ENCODE measurements at places on chromosomes 12 and 14.

DNA sequence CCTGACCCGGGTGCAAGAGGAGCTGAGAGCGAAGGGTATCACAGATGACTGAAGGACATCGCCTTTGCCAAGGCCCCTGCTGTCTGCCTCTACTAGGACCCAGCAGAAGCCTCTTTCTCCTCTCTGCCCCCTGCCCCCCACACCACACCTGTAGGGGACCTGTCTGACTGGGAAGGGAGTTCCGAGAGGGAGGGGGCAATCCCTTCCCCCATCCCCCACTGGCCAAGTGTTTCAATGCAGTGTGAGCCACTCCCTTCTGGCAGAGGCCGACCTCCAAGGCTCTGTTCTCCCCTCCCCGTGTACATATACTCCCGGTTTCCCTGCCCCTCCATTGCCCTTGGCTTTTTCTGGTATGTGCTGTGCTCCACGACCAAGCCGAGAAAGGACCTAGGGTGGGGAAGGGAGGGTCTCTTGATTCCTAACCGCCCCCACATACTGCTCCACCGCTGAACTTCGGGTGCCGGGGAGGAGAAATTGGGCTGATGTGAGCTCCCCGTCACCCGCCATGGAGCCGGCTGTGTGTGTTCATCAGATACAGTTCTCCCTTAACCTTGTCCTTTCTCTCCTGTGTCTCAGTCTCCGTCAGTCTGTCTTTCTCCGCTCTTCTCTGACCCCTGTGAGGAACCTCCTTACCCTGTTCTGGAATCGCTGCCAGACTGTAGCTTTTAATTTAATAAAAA lies 2.0 kb upstream of the ARHGEF25 start:
- H3K4me3 ChIP-seq = peak overlapping the region; percentile 88
- DNase-seq = no peak
- peaks cover 9% of the 10 kb centered on the region for H3K36me3 ChIP-seq
- H3K4me1 ChIP-seq = peaks cover 46% of the 10 kb centered on the region

DNA sequence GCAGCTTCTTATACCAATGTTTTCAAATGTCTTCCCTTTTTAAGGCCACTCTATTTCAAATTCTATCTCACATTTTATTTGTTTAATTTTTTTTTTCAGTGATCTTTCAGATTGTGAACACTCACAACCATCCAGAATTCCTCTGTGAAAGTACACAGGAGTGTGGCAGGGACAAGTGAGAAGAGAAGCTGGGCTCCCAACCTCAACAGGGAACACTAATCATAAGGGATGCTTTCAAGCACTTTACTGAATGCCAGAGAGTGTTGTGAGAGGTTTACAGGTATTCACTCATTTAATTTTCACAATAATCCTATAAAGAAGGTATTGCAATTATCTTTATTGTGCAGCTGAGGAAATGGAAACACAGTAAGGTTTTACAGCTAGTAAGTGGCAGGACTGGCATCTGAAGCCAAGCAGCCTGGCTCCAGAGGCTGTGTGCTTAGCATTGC lies 60.1 kb upstream of the PYGL start:
- H3K4me3 ChIP-seq = no peak overlapping the region
- H3K27ac ChIP-seq = peak overlapping the region; percentile 79
- DNase-seq = no peak
- no peaks in the 10 kb centered on the region for H3K27me3 ChIP-seq

DNA sequence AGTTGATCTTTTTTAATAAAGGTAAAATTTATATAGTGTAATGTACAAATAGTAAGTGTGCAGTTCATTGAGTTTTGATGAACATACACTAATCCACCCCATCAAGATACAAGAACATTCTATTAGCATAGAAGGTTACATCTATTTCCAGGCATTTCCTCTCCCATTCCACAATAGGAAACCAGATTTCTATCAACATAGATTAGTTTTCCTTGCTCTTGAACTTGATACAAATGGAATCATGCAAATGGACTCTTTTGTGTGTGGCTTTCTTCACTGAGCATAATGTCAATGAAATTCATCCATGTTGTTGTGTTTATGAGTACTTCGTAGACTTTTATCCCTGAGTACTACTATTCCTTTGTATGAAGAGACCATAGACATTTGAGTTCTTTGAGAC lies 10.8 kb downstream of the STYX start:
- no peak overlapping the region for H3K4me3 ChIP-seq
- H3K27me3 ChIP-seq = no peaks in the 10 kb centered on the region
- DNase-seq = no peak

DNA sequence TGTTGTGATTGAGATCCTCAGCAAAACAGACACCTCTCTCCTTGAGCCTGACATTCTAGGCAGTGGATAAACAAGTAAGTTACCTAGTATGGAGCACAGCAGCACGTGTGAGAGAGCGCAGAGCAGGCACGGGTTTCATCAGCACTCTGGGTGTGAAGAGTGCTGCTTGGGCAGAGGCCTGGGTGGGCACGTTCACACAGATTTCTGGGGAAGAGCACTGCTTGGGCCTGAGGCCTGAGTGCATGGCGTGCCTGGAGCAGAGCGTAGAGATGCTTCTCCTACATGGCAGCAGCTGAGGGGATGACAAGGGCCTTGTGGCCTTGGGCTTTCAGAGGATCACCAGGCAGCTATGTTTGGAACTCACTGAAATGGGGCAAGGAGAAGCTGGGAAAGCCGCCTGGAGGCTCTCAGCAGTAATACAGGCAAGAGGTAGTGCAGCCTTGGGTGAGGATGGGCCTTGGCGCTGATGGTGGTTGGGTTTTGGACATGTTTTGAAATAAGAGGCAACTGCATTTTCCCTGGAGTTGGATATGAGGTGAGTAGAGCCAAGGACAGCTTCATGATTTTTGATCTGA lies 17.6 kb downstream of the CKB start:
- DNase-seq = no peak
- H3K36me3 ChIP-seq = peaks cover 23% of the 10 kb centered on the region
- no peak overlapping the region for H3K4me3 ChIP-seq
- no peaks in the 10 kb centered on the region for H3K27me3 ChIP-seq
- peak overlapping the region; percentile 13 for H3K27ac ChIP-seq

- no peaks in the 10 kb centered on the region for H3K27me3 ChIP-seq
- no peak for DNase-seq
- H3K4me3 ChIP-seq = no peak overlapping the region
- H3K36me3 ChIP-seq = no peaks in the 10 kb centered on the region
- peaks cover 5% of the 10 kb centered on the region for H3K4me1 ChIP-seq
These were observed 95.7 kb downstream of the PDE3A start for GRCh38 chr12:20463913-20464524.

- H3K27ac ChIP-seq = no peak overlapping the region
- no peak for DNase-seq
- no peak overlapping the region for H3K4me3 ChIP-seq
These were observed 465.5 kb upstream of the ATP2B1 start for GRCh38 chr12:90174198-90174510.

- no peak overlapping the region for H3K4me3 ChIP-seq
- no peaks in the 10 kb centered on the region for H3K36me3 ChIP-seq
- no peak overlapping the region for H3K27ac ChIP-seq
These were observed 122.1 kb downstream of the PRKD1 start for GRCh38 chr14:29805415-29806123.

GRCh38 chr12:24900196-24900595 lies 48.7 kb downstream of the BCAT1 start:
- H3K36me3 ChIP-seq = peaks cover 7% of the 10 kb centered on the region
- peak overlapping the region; percentile 1 for H3K4me3 ChIP-seq
- no peak overlapping the region for H3K27ac ChIP-seq
- peaks cover 33% of the 10 kb centered on the region for H3K4me1 ChIP-seq
- H3K27me3 ChIP-seq = peaks cover 13% of the 10 kb centered on the region
- no peak for DNase-seq

- H3K36me3 ChIP-seq = no peaks in the 10 kb centered on the region
- DNase-seq = peak; percentile 78
- no peak overlapping the region for H3K27ac ChIP-seq
- H3K27me3 ChIP-seq = peaks cover 11% of the 10 kb centered on the region
These were observed 49.0 kb downstream of the KCTD10 start for GRCh38 chr12:109428037-109428629.

DNA sequence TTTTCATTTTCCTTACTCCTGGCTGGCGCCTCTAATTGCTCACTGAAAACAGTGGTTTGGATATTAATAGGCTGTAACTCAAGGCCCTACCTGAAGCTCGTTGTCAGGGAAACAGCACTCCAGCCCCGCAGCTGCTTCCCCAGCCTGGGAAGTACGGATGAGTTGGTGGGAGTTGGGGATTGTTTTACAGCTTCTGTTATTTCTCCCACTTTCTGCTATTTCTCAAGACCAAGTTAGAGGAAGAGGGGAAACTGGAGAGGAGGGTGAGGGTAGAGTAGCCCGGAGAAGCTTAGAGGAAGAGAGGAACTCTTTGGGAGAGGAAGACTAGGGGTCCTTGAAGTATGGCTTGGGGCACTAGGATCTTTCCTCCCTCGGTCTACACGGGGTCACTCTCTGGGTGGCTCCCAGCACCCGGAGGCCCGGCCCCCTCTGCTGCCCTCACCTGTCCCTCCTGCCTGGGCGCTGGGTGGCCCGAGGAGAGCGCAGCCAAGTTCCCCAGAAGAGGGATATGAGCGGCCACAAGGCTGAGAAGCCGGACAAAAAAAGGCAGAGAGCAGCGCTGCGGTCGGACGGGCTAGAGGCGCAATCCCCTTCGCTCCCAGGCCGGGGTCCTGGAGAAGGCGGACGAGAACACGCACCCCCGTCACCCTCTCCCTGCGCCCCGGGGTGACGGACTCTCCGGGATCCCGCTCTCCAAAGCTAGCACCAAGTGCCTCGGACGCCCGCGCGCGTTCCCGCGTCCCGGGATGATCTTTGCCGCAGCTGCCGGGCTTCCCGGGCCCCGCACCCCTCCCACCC lies 671 bp downstream of the SPTB start:
- H3K4me3 ChIP-seq = peak overlapping the region; percentile 79
- H3K4me1 ChIP-seq = peaks cover 3% of the 10 kb centered on the region
- H3K27me3 ChIP-seq = peaks cover 94% of the 10 kb centered on the region
- no peak for DNase-seq
- H3K27ac ChIP-seq = no peak overlapping the region
- no peaks in the 10 kb centered on the region for H3K36me3 ChIP-seq

DNA sequence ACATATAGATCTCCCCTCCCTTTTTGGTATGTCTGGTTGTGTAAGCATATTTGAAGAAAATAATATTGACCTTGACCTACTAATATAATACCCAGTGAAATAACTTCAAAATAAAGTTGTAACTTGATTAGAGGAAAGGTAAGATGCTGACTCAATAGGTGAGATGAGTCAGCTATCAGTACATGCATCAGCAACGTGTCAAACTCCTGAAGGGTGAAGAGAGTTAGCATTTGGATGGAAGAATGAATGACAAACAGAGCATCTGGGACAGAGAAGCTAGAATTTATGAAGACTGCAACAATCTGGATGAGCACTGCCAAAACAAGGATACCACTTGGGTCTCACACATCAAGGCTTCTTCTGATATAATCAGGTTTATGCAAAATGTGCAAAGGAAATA lies 74.9 kb downstream of the PPP2R5E start:
- H3K4me3 ChIP-seq = no peak overlapping the region
- DNase-seq = no peak
- H3K27me3 ChIP-seq = no peaks in the 10 kb centered on the region
- H3K36me3 ChIP-seq = peaks cover 6% of the 10 kb centered on the region

GRCh38 chr12:47547077-47547476 lies 158.8 kb downstream of the RPAP3 start:
- no peaks in the 10 kb centered on the region for H3K36me3 ChIP-seq
- H3K4me3 ChIP-seq = no peak overlapping the region
- peaks cover 12% of the 10 kb centered on the region for H3K4me1 ChIP-seq
- peaks cover 60% of the 10 kb centered on the region for H3K27me3 ChIP-seq
- DNase-seq = no peak

GRCh38 chr14:71062581-71063303 lies 155.5 kb downstream of the PCNX1 start:
- no peak for DNase-seq

DNA sequence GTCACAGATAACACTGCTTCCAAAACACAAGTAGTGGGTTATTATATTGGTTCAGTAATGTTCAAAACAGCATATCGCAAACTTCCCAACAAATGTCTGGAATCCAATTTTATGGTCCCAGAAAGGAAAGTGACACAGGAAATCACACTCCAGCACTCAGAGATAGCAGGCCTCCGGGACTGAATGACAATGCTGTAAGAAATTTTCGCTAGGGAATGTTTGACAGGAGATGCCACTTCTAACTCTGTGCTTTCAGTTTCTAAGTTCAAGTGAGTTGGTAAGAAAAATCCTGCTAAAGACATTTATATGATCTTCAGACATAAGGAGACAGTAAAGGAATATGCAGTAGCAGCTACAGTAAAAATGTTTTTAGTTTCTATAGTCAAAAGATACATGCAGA lies 93.2 kb downstream of the SLC2A13 start:
- no peaks in the 10 kb centered on the region for H3K36me3 ChIP-seq
- no peaks in the 10 kb centered on the region for H3K4me1 ChIP-seq
- DNase-seq = no peak
- H3K27me3 ChIP-seq = no peaks in the 10 kb centered on the region

- H3K4me3 ChIP-seq = no peak overlapping the region
- H3K27me3 ChIP-seq = no peaks in the 10 kb centered on the region
- H3K36me3 ChIP-seq = no peaks in the 10 kb centered on the region
These were observed 123.2 kb upstream of the MAX start for GRCh38 chr14:65225299-65226159.

DNA sequence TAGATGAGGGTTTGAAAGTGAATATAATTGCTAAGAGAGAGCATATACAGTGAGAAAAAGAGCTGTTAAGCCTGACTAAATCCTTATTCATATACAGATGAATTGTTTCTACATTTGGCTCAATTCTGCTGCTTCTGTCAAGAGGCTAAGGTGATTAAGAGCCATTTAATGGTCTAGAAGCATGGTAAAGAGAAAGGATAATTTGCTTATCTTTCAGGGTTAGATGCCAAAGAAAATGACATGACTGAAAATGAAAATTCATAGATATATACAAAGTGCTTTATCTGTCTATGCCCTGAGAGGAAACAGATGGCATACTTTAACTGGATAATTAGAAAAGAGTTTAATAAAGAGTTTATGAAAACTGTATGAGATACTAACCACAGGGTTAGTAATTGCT lies 834.9 kb downstream of the SLC6A15 start:
- H3K4me1 ChIP-seq = no peaks in the 10 kb centered on the region
- H3K27ac ChIP-seq = no peak overlapping the region
- no peaks in the 10 kb centered on the region for H3K27me3 ChIP-seq
- no peak overlapping the region for H3K4me3 ChIP-seq

GRCh38 chr12:6507102-6507998 lies 13.4 kb downstream of the NCAPD2 start:
- H3K36me3 ChIP-seq = peaks cover 14% of the 10 kb centered on the region
- DNase-seq = no peak
- H3K4me3 ChIP-seq = no peak overlapping the region
- no peaks in the 10 kb centered on the region for H3K27me3 ChIP-seq

DNA sequence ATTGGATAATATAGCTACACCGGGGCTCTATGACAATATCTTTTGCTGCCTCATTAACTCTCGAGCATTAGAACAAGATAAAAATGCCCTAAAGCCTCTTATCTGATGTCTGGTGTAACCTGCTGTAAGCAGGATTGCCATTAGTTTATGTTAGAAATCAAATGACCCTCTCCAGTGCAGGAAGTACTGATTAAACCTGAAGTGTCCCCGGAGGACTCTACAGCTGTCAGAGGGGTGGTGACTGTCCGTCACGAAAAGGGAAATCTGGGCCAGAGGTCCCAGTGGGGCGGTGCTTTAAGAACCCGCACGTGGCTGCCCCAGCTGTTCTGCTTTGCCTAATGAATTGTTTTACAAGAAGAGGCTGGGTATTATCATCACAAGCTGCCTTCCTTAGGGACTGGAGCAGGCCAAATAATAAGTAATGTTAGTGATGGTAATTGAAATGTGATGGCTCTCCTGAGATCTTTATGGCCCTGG lies 55.7 kb downstream of the LIN52 start:
- H3K4me3 ChIP-seq = no peak overlapping the region
- H3K27me3 ChIP-seq = no peaks in the 10 kb centered on the region
- no peaks in the 10 kb centered on the region for H3K36me3 ChIP-seq
- peaks cover 28% of the 10 kb centered on the region for H3K4me1 ChIP-seq
- DNase-seq = no peak

- DNase-seq = no peak
- H3K4me1 ChIP-seq = no peaks in the 10 kb centered on the region
- no peak overlapping the region for H3K27ac ChIP-seq
- no peaks in the 10 kb centered on the region for H3K36me3 ChIP-seq
These were observed 86.7 kb upstream of the PWP1 start for GRCh38 chr12:107598906-107599305.

All from neural crest cell (in vitro differentiated cells).